ENCODE measurements at places on chromosomes 13 and 19. TPM values are rescaled to one million over a fixed set of nuclear protein-coding genes. Genes with fewer than 3 reads are reported as not detected.

- DNase-seq, result no peak
Observed at GRCh38 chr13:106927421-106927820, 359.5 kb upstream of the ARGLU1 start.

DNA sequence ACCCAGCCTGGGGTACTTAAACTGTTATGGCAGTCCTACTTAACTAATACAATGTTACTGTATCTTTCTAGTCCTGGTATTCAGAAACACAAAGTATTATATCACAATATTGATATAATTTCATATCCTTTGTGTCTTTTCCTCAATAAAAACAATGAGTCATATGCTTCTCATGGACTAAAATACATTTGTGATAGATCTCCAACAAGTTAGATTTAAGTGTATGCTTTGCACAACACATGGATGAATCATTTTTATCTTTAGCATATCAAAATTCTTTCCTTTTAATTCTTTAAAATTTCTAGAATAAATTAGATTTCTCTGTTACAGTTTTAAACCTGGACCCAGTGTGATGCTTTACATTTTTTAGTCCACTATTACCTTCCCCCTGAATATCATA, 1357.8 kb upstream of the ATXN8OS start:
- DNase-seq, result no peak

GRCh38 chr19:46992699-46993535, 26.7 kb upstream of the NPAS1 start:
- no peak for DNase-seq

DNA sequence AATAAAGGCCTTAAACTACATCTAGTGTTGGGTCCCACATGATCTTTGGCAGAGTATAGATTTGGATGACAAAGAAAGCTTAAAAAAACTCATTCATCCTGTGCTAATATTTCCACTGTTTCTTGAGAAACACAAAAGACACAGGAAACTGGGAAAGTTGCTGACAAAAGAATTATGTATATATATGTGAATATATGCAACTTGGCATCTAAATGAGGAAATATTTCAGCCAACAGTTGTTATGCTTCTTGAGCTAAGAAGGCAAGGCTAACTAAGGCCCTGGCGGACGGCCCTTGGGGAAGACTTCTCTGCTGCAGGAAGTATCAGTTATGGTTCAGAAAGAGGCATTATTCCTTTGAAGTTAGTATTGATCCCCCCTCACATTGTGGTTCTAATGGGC, 491.8 kb downstream of the DIAPH3 start:
- no peak for DNase-seq

DNA sequence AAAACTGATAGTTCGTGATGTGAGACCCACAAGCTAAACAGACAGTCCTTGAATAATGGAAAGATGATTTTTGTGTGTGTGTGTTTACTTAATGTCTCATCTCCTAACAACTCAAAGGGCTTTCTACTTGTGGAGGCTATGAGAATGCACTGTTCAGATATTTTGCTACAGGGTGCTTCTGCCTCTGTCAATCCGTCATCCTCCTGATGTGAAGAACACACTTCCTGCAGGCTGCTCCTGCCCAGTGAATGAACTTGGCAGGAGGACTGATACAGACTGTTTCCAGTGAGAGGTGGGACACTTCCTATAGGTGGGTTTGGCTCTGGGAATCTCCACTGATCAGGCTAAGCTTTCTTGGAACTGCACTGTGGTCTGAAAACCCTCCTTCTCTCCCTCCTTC, 168.4 kb upstream of the STARD13 start:
- DNase-seq, result no peak

- DNase-seq, result peak; percentile 92
Observed at GRCh38 chr19:31448221-31448657, 99.0 kb upstream of the TSHZ3 start.

- DNase-seq, result no peak
Observed at GRCh38 chr13:28865149-28865744, 45.1 kb downstream of the MTUS2 start.

- DNase-seq, result peak; percentile 84
Observed at GRCh38 chr19:10936661-10937084, 8.1 kb downstream of the TIMM29 start.

GRCh38 chr13:90454002-90454636, 893.4 kb upstream of the MIR17HG start:
- DNase-seq, result no peak

DNA sequence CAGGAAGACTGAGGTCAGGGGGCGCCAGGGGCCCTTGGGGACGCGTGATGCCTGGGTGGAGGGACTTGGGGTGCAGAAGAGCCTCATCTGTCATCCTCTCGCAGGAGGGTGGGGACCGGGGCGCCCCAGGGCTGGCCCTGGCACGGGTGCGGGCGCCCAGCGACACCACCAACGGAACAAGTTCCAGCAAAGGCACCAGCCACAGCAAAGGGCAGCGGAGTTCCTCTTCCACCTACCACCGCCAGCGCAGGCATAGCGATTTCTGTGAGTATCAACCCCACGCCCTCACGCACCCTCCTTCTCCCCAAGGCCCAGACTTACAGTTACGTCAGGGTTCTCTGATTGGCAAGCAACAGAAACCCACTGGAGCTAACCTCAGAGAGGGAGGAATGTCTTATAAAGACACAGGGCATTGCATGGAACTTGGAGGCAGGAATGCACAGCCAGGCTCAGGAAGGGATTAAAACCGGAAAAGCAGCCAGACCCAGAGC, 29.4 kb downstream of the MARK4 start:
- DNase-seq, result peak; percentile 84

GRCh38 chr19:6464070-6464873, at the start of gene CRB3:
Gene CRB3 (plus strand): TSS chr19:6464271. CDS start chr19:6464702, 431 bp downstream.
- DNase-seq, result no peak

- no peak for DNase-seq
Observed at GRCh38 chr13:44158098-44158521, 215.5 kb upstream of the SERP2 start.

- DNase-seq, result no peak
Observed at GRCh38 chr19:56642711-56643459, at the start of gene SMIM17. Gene SMIM17 (plus strand): TSS chr19:56643159. CDS start chr19:56645668, 2,509 bp downstream.

GRCh38 chr19:58212336-58213074, 16.2 kb upstream of the ZNF544 start:
- no peak for DNase-seq

DNA sequence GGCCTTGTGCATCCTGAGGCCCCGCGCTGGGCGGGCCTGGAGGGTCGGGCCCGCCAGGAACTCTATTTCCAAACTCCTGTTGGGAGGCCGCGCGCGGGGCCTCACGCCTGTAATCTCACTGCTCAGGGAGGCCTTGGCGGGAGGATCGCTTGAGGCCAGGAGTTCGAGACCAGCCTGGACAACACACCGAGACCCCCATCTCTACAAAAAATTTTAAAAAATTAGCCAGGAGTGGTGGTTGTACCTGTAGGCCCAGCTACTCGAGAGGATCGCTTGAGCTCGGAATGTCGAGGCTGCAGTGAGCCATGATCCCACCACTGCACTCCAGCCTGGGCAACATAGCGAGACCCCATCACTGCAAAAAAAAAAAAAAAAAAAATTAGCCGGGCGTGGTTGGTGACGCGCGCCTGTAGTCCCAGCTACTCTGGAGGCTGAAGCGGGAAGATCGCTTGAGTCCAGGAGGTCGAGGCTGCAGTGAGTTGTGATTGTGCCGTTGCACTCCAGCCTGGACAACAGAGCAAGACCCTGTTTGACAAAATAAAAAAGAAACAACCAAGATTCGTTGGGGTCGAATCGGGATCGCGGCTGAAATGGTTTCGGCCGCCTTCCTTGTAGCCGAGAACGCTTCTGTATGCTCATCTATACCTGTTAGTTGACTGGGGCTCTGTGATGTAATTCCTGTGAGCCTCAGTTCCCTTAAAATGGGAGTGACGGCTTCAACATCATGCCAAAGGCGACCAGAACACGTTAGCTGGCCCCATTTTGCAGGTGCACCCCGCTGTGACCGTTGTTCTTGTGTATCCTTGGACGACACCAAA, 636 bp downstream of the SF3A2 start:
- DNase-seq, result no peak

GRCh38 chr13:31946091-31946770, 85.3 kb upstream of the FRY start:
- DNase-seq, result peak; percentile 62

GRCh38 chr19:43818500-43818899, 8.6 kb upstream of the ZNF283 start:
- DNase-seq, result no peak

- no peak for DNase-seq
Observed at GRCh38 chr13:69425235-69425634, 682.4 kb upstream of the ATXN8OS start.

DNA sequence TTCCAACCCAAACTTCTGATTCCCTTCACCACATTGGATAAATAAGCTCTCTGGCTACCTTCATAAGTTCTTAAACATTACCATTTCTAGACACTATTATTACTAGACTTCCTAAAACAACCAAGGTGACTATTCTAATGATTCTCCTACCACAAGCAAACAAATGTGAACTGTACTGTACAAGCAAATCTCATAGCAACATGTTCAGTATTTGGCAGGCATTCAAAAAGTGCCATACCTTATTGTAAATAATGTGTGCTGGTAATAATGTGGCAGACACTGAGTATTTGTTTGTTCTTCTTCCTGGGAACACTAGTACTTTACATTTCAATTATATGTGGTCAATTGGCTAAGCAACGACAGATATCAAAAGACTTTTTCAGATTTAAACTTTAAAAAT, 986.0 kb upstream of the SPRY2 start:
- DNase-seq, result no peak

GRCh38 chr19:47848425-47848822, 10.6 kb upstream of the TPRX2 start:
- no peak for DNase-seq

DNA sequence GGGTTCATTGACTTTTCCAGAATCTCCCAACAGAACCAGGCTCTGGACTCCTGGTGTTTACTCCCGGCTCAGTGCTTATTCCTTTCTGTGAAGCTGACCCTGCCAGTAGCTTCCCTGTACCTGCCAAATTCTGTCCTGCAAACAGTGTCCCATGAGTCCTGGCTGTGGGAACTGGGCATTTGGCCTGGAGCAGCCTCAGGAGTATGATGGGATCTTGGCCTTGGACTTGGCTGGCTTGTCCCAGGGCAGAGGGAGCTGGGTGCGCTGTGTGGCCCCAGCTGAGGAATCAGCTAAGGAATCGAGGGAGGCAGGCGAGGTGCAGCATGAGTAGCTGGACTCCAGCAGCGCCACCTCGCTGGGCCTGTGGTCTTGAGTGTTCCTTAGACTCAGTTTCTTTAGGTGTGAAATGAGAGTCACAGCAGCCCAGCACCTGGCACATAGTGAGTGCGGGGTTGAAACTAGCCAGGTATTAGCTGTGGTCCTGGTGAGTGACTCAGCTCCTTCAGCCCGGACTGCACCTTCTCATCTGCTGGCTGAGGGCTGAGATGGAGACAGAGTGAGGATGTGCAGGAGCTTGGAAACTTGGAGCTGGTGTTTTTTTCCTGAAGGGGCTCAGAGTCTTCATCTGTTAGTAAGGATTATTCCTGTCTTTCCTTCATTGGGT, 10.4 kb downstream of the CLASRP start:
- DNase-seq, result no peak

- no peak for DNase-seq
Observed at GRCh38 chr13:28438598-28439334, 56.2 kb downstream of the FLT1 start.

- no peak for DNase-seq
Observed at GRCh38 chr13:54029226-54029625, 1000.6 kb downstream of the OLFM4 start.

DNA sequence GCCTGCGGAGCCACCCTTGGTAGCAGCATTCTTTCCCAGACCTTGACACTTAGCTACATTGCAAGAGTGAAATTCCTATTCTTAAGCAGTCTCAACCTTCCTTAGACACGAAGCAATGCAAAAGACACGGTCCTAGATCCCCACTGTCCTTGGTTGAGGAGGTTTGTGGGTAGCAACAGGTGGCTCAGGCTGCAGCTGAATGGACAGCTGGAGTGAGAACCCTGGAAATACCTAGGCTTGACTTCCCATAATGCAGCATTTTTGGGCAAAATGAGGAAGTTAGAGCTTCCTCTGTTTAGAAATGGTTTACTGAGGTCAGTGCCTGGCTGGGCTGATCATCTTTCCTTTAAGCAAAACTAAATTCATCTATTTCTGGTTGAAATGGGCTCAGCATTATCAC, 296.6 kb downstream of the RFC3 start:
- DNase-seq, result no peak

GRCh38 chr13:20902438-20903163, at the start of gene XPO4:
Gene XPO4 (minus strand): TSS chr13:20902746. CDS start chr13:20902738, 8 bp downstream.
- DNase-seq, result peak; percentile 75

DNA sequence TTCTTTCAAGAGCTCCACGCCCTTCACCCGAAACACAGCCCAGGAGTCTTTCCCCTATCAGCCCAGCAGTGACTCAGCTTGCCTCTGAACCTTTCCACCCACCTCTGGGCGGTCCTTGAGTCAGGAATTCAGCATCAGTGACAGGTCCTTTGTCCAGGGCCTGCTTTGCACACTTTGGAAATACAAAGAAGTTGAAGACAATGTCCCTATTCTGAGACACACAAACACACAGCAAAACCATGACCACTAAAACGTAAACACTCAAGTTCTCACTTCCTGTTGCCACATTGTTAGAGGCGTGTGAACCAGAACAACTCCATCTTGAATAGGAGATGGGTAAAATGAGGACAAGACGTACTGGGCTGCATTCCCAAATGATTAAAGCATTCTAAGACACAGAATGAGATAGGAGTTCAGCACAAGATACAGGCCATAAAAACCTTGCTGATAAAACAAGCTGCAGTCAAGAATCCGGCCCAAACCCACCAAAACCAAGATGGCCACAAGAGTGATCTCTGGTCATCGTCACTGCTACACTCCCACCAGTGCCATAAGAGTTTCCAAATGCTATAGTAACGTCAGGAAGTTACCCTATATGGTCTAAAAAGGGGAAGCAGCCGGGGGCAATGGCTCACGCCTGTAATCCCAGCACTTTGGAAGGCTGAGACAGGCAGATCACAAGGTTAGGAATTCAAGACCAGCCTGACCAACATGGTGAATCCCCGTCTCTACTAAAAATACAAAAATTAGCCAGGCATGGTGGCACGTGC, 49.2 kb upstream of the ATP12A start:
- peak; percentile 87 for DNase-seq

DNA sequence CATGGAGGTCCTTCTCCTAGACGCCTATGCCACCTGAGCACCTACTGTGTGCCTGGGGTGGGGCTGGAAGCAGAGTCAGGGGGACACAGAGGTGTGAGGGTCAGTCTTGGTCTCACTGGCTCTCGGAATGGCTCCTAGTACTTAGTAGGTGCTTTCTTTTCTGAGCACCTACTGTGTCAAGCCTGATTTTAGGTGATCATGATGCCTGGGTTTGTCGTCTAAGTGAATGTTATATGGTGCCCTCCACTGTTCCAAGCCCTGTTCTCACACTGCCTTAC, 20.0 kb downstream of the MYH14 start:
- no peak for DNase-seq

- no peak for DNase-seq
Observed at GRCh38 chr13:95207769-95208366, 93.4 kb downstream of the ABCC4 start.

ZSCAN22 gene
- 3.0 TPM for total RNA-seq

A1BG gene
- 1.3 TPM for total RNA-seq

KLK4 gene
- total RNA-seq, result not detected

MAST1 gene
- total RNA-seq, result under 0.01 TPM

RASAL3 gene
- total RNA-seq, result not detected

TSC22D1 gene
- 54.8 TPM for total RNA-seq

GIPC3 gene
- total RNA-seq, result 0.43 TPM

IRGC gene
- total RNA-seq, result not detected

FKBP8 gene
- 241 TPM for total RNA-seq

ZNF888 gene
- 1.9 TPM for total RNA-seq

AKT2 gene
- 142 TPM for total RNA-seq

KASH5 gene
- total RNA-seq, result not detected

ZNF729 gene
- total RNA-seq, result not detected
